ENCODE measurements at places on chromosomes 1 and 21.

DNA sequence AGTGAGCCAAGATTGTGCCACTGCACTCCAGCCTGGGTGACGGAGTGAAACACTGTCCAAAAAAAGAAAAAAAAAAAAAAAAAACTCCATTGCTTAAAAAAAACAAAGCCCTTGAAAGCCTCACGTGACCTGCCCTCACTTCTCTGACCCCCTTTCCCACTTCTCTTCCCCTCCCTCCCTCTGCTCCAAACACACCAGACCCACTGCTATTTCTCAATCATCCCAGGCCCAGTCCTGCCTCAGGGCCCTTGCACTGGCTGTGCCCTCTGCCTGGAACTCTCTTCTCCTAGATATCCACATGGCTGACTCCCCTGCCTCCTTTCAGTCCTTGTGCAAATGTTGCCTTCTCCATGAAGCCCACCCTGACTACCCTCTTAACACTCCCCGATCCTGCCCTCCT lies 45.4 kb upstream of the TARDBP start:
- H3K27me3 ChIP-seq = no peaks in the 10 kb centered on the region
- no peaks in the 10 kb centered on the region for H3K36me3 ChIP-seq
- H3K27ac ChIP-seq = no peak overlapping the region
- H3K4me1 ChIP-seq = peaks cover 14% of the 10 kb centered on the region
- no peak overlapping the region for H3K4me3 ChIP-seq

DNA sequence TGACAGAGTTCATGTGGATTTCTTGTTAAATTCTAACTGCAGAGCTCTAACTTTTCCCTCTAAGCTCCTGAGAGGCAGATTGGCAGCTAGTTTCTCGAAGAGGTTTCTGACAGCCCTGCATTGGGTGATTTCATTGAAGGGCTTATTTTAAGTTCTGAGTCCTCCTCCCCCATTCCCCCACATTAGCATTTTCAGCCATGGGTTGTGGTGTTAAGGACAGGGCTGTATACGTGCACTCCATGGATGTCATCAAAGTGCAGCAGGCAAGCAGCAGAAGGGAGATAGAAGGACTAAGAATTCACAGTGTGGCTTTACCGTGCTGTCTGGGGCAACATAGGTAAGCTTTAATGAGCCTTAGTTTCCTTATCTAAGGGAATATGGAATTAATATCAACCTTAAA lies 19.0 kb downstream of the CRYZ start:
- no peak overlapping the region for H3K27ac ChIP-seq
- H3K27me3 ChIP-seq = no peaks in the 10 kb centered on the region
- no peak for DNase-seq
- no peak overlapping the region for H3K4me3 ChIP-seq
- H3K4me1 ChIP-seq = no peaks in the 10 kb centered on the region
- peaks cover 2% of the 10 kb centered on the region for H3K36me3 ChIP-seq

DNA sequence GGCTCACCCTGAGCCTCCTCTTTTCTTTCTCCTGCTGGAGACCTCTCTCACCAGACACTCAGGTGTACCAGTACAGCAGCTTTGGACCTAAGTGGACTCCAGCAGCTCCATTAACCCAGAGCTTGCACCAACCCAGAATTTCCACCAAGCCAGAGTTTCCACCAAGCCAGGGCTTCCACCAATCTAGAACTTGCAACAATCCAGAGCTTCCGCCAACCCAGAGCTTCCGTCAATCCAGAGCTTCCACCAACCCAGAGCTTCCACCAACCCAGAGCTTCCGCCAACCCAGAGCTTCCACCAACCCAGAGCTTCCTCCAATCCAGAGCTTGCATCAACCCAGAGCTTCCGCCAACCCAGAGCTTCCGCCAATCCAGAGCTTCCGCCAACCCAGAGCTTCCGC lies 23.2 kb downstream of the CRYAA start:
- peaks cover 13% of the 10 kb centered on the region for H3K27me3 ChIP-seq
- no peaks in the 10 kb centered on the region for H3K36me3 ChIP-seq
- H3K4me3 ChIP-seq = no peak overlapping the region
- DNase-seq = no peak

DNA sequence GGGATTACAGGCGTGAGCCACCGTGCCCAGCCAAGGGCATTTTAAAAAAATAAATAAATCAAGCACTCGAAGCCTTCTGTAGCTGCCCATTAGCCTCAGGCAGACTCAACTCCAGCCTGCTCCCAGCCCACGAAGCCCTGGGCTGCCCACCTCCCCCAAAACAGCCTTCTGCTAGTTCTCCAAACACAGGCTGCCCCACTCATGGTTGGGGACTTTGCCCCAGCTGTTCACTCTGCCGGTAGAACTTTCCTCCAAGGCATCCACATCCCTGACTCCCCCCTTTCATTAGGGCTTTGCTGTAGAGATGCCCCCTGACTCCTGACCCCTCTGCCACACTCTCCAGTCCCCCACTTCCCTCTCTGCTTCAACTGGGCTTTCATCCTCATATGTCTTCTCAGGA lies 29.7 kb upstream of the LAPTM5 start:
- no peaks in the 10 kb centered on the region for H3K36me3 ChIP-seq
- H3K4me1 ChIP-seq = peaks cover 73% of the 10 kb centered on the region
- peak overlapping the region; percentile 60 for H3K4me3 ChIP-seq
- no peak for DNase-seq
- H3K27me3 ChIP-seq = no peaks in the 10 kb centered on the region
- H3K27ac ChIP-seq = peak overlapping the region; percentile 99

- peaks cover 9% of the 10 kb centered on the region for H3K36me3 ChIP-seq
- no peaks in the 10 kb centered on the region for H3K27me3 ChIP-seq
- peaks cover 16% of the 10 kb centered on the region for H3K4me1 ChIP-seq
- DNase-seq = no peak
Observed at GRCh38 chr1:245898581-245898980, 608.5 kb downstream of the SMYD3 start.

DNA sequence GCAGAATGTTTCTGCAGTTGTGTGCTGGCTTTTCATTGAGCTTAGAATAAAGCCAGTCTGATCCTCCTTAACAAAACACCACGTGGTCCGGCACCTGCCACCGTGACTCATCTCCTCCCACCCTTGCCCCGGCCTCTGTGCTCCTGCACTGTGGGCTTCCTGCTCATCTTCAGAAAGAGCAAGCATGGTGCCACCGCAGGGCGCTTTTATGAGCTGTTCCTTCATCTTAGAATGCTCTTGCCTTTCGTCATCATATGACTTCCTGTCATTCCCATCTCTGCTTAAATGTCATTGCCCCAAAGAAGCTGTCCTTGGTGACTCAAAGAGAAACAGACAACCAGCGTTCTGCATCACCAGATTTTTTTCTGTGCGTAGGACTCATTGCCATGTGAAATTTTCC lies 117.8 kb downstream of the HHAT start:
- no peak overlapping the region for H3K27ac ChIP-seq
- DNase-seq = no peak
- no peak overlapping the region for H3K4me3 ChIP-seq
- no peaks in the 10 kb centered on the region for H3K36me3 ChIP-seq

- H3K27ac ChIP-seq = no peak overlapping the region
- peak; percentile 59 for DNase-seq
- H3K36me3 ChIP-seq = no peaks in the 10 kb centered on the region
Observed at GRCh38 chr1:84781946-84782771, 91.9 kb upstream of the SSX2IP start.

- peaks cover 18% of the 10 kb centered on the region for H3K4me1 ChIP-seq
- no peak for DNase-seq
- H3K27me3 ChIP-seq = peaks cover 3% of the 10 kb centered on the region
- no peak overlapping the region for H3K27ac ChIP-seq
- H3K4me3 ChIP-seq = no peak overlapping the region
Observed at GRCh38 chr1:109776206-109776835, 12.6 kb upstream of the EPS8L3 start.

GRCh38 chr1:156487862-156488261 lies 12.7 kb downstream of the MEF2D start:
- H3K4me1 ChIP-seq = peaks cover 57% of the 10 kb centered on the region
- no peak overlapping the region for H3K27ac ChIP-seq
- DNase-seq = no peak
- no peak overlapping the region for H3K4me3 ChIP-seq

DNA sequence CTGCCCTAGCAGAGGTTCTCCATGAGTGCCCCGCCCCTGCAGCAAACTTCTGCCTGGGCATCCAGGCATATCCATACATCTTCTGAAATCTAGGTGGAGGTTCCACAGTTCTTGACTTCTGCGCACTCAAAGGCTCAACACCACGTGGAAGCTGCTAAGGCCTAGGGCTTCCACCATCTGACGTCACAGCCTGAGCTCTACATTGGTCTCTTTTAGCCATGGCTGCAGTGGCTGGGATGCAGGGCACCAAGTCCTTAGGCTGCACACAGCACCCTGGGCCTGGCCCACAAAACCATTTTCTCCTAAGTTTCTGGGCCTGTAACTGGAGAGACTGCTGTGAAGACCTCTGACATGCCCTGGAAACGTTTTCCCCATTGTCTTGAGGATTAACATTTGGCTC lies 272.6 kb upstream of the PLXNA2 start:
- H3K4me1 ChIP-seq = no peaks in the 10 kb centered on the region
- H3K27ac ChIP-seq = no peak overlapping the region
- DNase-seq = no peak
- H3K36me3 ChIP-seq = no peaks in the 10 kb centered on the region
- H3K27me3 ChIP-seq = no peaks in the 10 kb centered on the region

- no peak overlapping the region for H3K4me3 ChIP-seq
- no peaks in the 10 kb centered on the region for H3K27me3 ChIP-seq
- no peak for DNase-seq
Observed at GRCh38 chr1:243434594-243434993, 178.8 kb downstream of the SDCCAG8 start.

DNA sequence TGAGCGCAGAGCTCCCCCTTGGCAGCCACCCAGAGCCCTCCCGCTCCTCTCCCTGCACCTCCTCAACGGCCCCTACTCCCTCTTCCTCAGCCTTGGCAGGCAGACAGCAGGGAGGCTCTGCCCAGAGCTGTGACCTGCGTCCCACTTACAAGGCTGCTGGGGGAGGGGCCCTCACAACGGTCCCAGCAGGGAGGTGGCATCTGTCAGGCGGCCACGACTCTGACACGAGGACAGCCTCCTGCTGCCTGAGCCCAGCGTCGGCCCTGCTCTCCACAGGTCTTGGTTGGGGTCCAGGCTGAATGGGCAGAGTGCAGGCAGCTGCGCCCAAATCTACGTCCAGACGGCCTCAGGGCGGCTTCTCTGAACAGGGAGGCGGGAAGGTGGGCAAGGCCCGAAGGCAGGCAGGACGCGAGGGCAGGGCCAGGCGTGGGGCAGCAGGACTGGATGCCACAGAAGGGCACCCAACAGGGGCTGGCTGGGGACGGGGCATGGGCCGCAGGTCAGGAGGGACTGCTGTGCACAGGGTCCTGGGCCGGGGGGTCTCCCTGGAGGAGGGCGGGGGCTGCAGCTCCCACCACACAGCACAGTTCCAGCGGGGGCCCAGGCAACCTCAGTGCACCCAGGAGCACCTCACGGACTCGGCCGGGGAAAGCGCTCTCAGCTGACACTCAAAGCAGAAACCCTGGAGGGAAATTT lies 7.5 kb downstream of the SLC19A1 start:
- peak overlapping the region; percentile 78 for H3K27ac ChIP-seq
- no peaks in the 10 kb centered on the region for H3K27me3 ChIP-seq
- H3K4me3 ChIP-seq = no peak overlapping the region

GRCh38 chr1:19424651-19425570 lies 60.4 kb downstream of the CAPZB start:
- H3K4me1 ChIP-seq = peaks cover 61% of the 10 kb centered on the region
- DNase-seq = no peak
- no peak overlapping the region for H3K4me3 ChIP-seq
